ENCODE measurements at places on chromosomes 1 and 21.

DNA sequence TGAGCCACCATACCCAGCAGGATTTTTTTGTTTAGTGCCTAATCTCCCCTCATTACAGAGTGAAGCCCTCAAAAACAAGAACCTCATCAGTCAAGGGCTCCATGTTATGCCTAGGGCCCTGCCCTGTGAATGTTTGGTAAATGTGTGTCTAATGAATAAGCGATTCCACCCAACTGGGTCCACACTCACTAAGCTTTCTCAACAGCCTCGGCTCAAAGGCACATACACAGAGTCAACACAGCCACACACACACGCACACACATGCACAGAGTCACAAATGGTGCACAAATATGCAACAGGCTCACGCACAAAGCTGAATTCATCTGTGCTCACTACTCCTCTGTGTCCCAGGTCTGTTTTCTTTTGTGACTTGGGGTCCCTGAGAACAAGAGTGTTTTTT lies 11.7 kb upstream of the SYNC start:
- no peak for DNase-seq

- no peak for DNase-seq
These were observed 74.5 kb upstream of the COL24A1 start for GRCh38 chr1:86231076-86231475.

DNA sequence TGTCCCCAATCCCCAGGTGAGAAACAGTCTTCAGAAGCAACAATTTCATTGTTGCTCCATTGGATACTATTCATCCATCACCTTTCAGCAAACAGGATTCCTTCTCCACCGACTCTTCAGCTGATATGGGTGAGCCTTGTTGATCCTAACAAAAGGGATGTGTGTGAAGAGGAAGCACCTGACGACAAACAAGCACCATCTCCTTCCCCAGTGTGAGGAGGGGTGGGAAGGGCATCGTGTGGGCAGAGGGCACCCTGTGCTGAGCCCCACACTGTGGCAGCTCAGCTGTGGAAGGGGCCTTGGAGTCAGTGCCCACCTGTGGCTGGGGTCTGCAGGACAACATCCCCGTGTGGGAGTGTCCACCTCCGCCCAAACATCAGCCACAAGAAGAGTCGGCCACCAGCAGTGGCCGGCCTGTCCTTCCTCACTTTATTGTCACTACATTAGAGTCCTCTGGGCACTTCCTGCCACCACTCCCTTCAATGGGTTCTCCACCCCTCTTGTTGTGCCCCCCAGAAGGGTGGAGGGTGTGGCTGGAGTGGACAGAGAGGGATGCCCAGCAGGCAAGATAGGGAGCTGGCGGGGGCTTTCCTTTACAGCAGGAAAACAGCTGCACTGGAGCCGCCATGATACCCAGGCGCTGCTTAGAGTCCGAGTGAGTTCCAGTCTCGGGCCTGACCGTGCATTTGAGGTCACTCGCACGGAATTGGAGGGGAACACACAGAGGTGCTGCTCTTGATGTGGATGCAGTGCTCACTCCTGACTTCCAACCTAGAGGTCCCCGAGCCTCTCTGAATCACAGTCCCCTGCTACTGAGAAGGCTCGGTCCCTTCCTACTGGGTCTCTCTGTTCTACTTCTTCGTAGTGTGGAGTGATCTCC lies 40.9 kb downstream of the VPS26C start:
- no peak for DNase-seq

DNA sequence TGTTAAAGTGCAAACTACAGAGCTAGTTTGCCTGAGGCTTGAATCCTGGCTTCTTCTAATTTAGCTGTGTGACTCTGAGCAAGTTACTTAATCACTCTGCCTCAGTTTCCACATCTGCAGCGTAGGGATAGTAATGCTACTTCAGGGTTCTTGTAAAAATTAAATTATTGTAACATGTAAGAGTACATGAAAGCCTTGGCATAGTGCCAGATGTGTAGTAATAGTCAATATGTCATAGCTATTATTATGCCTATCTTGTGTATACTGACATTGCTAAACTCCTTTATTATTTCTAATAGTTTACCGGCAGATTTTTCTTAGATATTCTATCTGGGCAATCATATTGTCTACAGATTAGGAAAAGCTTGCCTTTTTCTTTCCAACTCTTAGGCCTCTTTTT lies 6.8 kb upstream of the TADA1 start:
- no peak for DNase-seq

DNA sequence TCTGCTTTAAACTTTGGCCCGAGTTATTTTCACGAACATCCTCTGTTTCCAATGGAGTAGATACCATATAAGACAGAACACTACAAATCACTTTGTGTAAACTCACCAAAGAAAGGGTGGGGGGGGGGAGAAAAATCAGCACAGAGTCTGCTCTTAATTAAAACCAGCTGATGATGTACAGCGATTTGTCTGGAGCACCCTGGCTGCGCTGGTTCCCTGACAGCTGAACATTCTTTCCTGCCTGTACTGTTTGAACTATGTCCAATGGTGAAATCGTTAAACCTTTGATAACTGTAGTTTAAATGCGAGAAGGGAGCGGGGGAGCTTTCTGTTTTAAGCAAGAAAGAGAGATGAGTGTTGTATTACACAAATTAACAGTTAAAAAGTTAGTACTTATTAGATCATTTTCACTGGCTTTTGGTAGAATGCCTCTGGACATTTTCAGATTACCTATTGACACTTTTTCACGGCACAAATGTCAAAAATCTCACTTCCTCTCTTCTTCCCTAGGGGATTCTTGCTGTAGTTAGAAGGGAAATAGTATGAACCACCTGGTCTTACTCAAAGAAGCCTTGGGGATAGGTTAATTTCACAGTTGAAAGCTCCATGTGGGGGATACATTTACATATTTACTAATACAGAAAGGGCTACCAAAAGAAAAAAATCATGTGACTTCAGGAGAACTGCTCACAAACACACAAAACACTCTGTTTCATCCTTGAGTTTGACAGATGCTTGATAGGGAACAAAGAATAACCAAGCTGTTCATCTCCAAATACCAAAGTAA lies 140.2 kb upstream of the RUNX1 start:
- DNase-seq: no peak

DNA sequence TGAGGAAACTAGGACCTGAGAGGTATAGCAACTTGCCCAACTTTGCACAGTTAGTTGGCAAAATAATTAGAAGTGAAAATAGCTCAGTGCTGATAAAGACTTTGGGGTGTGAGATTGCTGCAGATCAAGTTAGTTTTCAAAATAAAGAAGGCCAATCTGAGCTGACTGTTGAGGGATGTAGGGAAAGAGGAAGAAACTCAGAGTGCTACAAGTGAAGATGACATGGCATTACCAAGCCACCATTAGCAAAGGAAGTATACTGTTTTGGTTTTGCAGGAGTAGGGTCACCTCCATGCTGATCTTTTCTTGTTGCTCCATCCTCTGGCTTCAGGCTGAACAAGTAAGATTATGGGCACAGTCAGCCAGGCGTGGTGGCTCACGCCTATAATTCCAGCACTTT lies 78.7 kb upstream of the ADAM30 start:
- no peak for DNase-seq

DNA sequence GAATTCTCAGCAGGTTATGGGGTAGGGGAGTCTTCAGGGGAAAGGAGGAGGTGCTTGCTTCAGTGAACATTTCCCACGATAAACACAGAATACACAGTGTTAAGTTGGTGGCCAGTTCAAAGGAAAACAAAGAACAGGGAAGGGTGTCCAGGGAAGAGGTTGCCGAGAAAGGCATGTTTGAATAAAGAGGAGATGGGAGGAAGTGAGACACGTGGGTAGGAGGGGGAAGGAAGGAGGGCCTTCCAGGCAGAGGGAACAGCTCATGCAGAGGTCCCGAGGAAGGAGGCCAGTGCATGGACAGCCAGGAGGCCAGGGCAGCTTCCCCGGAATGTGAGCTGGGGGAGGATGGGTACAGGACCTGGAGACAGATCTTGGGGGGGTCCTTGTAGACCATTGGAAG lies 130.3 kb upstream of the TMEM51 start:
- DNase-seq: no peak

DNA sequence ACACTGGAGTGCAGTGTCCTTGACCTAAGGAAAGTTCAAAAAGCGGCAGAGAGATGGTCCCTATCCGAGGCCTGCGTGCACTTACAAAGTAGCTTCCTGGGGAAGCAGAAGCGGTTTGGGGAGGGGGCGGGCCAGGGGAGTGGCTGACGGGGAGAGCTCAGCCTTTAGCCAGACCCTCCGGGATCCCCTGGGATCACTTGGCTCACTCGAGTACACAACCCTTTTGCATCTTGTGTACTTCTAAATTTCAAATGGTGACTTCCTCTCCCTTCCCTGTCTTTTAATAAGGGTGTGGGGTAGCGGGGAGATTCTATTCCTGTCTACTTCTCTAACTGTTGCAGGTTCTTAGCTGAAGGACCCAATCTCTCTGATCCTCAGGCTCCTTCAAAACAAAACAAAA lies 18.1 kb upstream of the SNX27 start:
- DNase-seq: peak; percentile 51

- DNase-seq: no peak
These were observed 244.8 kb upstream of the SPAG17 start for GRCh38 chr1:118429856-118430255.

DNA sequence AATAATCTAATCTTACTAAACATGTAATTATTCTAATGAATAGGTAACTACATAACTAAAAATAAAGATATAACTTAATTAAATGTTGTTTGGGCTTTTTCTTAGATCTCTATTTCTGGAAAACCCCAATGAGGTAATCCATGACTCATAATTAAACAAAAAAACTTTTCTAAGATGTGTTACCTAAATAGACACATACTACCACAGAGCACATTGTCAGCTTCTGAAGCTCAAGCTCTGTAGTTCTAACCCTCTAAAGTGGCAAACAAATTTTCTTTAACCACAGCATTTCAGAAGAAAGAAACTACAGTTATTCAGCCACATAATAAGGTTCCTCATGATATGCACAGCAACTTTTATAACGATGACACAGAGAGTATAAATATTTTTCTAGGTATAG lies 4.2 kb downstream of the OR6K3 start:
- DNase-seq: no peak

GRCh38 chr1:51642739-51643142 lies 25.8 kb downstream of the OSBPL9 start:
- DNase-seq: no peak

DNA sequence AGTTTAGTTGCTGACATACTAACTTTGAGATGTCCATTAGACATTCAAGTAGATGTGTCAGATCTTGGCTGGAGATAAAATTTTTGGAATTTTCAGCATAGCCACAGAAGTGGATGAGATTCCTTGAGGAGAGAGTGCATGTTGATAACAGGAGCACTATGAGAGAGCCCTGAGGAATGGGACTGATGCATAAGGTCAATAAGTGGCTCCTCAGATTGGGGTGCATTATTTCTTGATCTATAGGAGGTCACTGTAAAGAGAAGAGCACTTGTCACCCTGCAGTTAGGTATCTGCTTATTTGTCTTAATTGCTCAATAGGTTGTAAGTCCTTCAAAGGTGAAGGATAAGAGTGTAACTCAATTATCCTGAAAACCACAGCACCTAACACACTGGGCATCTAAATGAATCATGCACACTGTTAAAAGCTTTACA lies 52.0 kb upstream of the TACSTD2 start:
- no peak for DNase-seq
